Urinary bladder (tissue), 4 donors: ENCODE measurements at places on chromosomes 13 and 19.

GRCh38 chr13:98541701-98542203 is 35.2 kb downstream of the STK24 start:
- DNase-seq: no peak

DNA sequence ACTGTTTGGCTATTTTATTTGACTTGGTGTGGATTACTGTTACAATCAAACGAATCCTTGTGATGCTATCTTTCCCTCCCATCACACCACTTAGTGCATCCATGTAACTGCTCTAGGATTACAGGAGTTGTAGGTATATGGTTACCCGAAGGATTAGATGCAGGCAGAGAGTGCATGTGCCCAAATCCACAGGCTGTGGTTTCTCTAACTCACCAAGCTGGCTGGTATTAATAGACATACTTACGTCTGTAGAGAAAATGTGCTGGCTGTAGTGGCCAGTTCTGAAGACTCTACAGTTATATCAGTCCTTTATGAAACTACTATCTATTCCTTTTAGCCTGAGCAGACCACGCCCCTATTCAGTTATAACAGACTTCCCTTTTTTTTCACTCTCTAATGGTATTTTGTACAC is 1.1 kb upstream of the HMGB1 start:
- DNase-seq: no peak

- DNase-seq: no peak
Observed at GRCh38 chr13:33037673-33038072, 21.4 kb downstream of the KL start.

DNA sequence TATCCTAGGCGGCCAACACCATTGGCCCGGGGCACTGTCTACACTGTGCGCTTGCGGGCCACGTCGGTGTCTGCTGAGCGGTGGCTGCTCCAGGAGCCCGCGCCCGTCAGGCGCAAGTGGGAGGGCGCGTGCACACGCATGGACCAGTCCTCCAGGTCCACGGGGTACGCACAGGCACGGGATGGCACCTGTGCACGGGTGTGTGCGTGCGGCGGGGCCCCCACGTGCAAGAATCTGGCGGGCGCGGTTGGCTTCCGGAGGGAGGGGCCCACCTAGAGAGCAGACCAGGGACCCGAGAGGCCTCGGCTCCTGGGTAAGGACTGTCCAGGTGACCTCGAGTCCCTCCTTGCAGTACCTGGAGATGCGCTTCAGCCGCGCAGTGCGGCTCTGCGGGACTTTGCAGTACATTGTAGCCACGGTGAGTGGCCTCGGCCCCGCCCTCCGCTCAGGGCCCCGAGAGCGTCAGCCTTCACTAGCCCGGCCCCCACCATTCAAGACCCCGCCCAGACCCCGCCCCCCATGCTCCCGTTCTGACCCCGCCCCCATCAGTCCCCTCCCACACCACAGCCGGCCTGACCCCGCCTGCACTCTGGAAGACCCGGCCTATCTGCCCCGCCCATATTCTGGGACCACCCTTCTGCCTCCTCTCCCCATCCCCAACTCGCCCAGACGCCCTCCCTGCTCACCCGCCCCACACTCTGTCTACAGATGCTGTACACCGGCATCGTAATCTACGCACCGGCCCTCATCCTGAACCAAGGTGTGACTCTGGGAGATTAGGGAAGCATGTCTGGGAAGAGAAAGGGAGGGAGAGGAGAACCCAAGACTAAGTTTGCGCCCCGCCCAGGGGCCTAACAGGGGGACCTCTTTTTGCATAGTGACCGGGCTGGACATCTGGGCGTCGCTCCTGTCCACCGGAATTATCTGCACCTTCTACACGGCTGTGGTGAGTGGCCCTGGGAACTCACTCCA is 2.3 kb downstream of the SLC5A5 start:
- DNase-seq: no peak

DNA sequence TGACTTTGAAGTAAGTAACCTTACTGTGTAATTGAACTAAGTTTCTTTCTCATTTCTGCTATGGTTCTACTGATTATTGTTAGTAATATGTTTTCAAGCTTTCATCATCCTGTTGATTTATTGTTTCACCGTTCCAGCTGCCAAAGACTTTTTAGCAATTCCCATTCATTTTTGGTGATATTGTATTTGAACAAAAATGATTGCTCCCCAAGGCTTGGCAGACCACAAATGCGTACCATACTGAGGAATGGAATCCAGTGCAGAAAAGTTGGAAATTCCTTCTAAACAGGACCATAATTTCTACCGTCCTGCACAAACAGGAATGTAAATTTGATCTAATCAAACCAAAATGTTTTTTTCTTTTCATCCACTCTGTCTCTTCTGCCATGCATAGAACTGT is 10.7 kb downstream of the EPSTI1 start:
- no peak for DNase-seq

GRCh38 chr19:1079566-1080111 is 12.7 kb downstream of the ARHGAP45 start:
- no peak for DNase-seq

DNA sequence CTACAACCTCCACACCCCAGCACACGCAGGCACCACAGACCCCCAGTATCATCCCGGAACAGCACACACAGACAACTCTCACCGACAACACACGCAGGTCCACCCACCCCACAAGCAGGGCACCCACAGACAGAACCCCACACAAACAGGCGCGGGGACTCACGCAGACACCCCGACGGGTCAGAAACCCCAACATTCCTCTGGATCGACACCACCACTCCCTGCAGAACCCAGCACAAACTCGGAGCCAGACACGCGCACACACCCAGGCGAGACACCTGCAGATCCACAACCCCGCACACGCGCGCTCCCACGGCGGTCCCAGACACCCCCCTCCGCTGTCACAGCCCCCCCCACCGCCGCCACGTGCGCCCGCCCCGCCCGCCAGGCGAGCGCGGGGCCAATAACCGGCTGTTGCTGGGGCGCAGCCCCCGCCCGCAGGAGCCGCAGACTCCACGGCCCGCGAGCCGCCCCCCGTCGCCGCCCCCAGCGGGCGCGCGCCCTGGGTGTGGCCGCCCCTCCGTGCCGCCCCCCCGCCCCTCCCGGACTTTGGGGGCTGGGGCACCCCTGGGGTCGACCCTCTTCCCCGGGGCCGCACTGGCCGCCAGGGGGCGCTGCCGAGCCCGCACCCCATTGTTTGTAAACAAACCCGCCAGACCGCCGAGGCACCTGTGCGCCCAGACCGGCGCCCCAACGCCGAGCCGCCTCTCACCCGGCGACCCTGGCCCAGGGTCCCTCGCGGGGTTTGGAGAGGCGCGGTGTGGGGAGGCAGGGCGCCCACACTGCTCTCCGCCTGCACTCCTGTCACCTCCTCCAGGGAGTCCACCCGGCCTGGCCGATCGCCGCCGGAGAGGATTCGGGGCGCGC is 712 bp downstream of the BBC3 start:
- DNase-seq: no peak

DNA sequence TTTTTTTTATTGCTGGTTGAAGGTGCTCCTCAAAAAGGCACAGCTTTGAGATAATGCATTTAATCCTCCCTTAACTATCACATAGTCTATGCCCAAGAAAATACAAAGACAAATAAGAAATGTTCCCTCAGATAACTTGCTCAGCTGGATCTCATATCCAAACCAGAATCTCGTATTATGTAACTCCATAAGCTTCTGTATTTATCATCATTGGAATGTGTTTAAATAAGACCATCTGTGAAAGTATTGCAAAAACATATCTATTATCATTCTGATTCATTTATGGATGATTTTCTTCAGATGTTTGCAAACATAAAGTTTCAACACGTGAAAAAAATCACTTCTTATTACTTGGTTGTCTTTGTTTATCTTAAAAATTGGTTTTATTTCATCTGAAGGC is 190.9 kb downstream of the IRS2 start:
- no peak for DNase-seq

- no peak for DNase-seq
Observed at GRCh38 chr13:95447814-95448213, 104.7 kb upstream of the CLDN10 start.

- DNase-seq: no peak
Observed at GRCh38 chr19:6568816-6569215, 22.1 kb downstream of the CD70 start.

DNA sequence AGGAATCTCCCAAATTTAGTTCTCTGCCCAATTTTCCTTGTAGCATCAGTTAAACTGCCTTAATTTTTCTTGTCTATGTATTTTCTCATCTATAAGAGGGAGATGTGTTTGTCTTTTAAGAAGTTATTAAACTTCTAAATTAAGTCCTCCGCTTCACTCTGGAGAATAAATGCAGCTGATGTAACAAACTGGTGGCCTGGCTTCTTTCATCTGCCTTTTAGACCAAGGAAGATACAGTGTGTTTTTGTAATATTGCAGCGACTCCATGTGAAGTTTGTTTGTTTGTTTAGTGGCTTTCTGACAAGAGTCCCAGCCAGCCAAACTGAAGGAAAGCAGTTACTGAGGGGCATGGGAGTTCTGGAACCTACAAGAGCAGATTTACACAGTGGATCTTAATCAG is 56.4 kb downstream of the KLF12 start:
- no peak for DNase-seq

DNA sequence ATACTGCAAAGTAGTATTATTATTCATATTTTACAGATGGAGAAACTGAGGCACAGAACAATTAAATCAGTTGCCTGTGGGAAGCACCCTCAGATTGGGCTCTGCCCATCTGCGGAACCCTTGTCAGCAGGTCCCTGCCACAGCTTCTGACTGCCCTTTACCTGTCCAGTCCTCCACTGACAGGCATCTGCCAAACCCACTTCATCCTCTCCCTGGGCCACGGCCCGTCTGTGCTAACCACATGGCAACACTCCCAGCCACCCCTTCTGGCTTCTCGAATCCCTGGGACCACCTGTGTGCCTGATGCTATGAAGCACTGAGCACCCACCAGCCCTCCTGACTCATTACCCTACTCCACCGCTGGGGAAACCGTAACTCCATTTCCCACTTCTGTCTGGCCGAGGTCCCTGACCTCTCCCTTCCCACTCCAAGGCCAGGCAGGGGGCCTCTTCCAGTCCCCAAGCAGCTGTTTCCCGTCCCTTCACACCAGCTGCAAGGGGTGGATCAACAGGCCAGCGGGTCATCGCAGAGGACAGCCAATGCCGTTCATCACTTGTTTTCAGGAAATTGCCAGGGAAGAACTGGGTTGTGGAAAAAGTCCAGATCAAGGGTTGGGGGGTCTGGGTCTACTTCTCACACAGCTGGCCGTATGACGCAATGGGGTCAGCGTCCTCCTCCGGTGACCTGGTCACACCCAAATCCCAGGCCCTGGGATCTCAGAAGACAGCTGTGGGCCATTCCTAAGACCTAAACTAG is 2.5 kb downstream of the KANK3 start:
- no peak for DNase-seq

GRCh38 chr13:45231722-45232121 is 30.9 kb upstream of the KCTD4 start:
- no peak for DNase-seq

- DNase-seq: no peak
Observed at GRCh38 chr19:41920882-41921576, 7.2 kb downstream of the ERFL start.

DNA sequence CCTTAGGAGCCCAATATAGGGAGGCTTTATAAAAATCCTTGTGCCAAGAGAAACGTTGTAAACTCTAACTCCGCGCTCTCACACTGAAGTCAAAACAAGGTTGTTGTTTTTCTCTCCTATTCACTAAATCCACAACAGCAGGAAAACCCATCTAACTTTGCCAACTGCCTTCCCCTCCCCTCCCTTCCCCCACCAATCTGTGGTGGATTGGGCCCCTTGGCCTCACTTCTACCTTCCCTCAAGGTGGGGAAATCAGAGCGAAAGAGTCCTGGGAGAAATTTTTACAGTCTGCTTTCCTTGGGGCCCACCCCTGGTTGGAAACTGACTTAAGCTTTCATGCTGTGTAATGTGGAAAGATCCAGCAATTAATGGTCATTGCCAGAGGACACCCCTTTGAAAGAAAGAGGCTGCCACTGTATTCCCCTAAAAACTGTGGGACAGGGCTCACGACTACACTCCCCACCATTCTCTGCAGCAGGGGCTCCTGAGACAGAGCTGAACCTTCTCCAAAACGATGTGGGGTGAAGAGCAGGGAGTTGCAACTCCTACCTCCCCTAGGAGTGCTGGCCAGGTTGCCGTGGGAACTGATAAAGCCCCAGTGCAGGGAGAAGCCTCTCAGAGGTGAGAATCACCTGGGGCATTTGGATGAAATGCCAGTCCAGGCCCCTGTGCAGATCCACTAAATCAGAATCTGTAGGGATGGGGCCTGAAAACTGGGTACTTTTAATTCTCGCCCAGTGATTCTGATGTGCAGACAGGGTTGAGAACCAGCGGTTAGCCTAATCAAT is 1.1 kb downstream of the DHRS12 start:
- DNase-seq: no peak

DNA sequence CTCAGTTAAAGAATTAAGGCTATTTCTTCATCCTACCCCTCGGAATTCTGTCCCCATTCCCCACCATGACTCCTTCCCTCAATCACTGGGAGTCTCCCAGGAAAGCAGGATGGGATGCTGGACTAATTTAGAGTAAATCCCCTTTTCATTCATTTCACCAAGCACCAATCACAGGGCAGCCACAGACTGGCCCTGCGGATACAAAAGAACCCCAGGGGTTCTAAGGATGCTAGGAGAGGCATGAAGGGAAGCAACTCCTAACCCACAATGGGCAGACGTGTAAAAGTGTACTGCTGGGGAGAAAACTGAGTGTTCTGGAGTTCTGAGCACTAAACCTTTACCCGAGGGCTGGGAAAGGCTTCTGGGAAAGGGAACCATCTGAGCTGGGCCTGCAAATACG is 3.0 kb downstream of the PEPD start:
- no peak for DNase-seq

DNA sequence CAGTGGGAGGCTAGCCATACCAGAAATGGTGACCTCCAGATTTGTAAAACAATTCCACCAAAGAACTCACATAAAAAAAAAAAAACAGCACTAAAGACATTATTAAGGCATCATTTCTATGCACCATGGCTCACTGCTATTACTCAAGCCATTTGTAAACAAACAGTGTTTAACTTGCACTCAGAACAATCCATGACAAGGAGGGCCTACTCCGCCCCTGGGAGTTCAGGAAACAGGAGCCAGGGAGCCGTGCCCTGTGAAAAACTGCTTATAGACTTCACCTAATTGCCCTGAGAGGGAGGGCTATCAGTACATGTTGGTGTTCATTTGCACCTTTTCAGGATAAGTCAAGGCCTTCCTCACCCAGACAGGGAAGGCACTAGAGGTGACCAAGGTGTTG is 103.2 kb downstream of the ZNF429 start:
- DNase-seq: no peak

GRCh38 chr13:49517461-49517860 is 21.7 kb downstream of the PHF11 start:
- DNase-seq: no peak
